ENCODE measurements at places on chromosomes 3 and 15. TPM values are rescaled to one million over a fixed set of nuclear protein-coding genes. Genes with fewer than 3 reads are reported as not detected.

DNA sequence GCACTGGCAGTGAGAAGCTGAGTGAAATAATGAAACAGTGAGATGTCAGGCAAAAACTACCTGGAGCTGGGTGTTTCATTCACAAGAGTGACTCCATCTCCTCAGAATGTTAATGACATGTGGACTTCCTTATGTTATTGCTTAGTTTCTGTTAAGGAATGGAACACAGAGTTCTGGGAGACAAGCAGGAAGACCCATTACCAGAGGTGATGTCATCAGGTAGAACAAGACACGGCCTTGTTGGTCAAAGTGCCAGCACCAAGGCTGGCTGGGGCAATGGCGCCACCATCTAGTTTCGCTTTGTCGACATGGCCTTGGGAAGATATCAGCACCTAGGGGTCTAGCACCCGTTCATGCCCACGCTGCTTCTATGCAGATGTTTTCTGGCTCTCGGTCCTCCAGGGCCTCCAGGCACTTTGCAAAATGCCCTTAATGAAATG lies 252.2 kb downstream of the FAM43A start:
- no peak overlapping the region for H3K4me3 ChIP-seq
- no peak overlapping the region for H3K27ac ChIP-seq
- DNase-seq: no peak

DNA sequence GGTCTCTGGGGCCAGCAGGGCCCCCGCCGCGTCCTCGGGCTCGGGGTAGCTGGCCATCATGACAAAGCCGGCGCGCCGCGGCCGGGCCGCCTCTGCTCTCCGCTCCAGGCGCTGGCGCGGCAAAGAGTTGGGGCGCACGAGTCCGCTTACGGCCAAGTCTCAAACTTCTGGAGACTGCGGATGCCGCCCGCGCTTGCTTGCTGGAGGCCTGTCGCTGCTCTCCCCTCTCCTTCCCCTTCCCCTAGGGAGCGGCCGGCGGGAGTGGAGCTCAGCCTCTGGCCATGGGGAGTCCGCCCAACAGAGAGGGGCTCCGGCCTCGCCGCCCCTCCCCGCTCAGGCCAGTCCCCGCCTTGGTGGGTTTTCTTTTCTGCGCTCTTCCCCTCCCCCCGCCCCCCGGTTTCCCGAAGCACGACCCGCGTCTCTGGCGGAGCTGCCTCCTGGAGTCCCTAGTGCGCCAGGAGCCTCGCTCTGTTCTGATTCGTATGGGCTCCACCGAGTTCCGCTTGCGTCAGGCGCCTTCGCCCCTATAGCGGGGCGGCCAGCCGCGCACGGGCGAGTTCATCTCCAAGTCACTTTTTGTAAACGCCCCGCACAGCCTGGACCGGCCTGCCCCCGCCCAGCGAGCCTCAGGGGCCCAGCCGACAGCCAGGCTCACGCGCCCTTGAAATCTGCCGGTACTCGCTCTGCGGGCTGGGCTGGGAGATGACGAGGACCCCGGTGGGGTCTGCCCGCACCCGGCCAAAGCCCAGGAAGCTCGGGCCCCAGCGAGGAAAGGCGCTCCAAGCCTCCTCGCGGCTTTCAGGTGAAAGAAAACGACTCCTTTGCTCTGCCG lies at the start of the genes FOXL2 and FOXL2NB:
TSS of gene FOXL2 (minus strand) at position 475 of the 832 bp plus-strand sequence. CDS start at position 60, 415 bp downstream.
TSS of gene FOXL2NB (plus strand) at position 555 of the 832 bp plus-strand sequence. CDS start at position 703, 148 bp downstream.
- peaks cover 100% of the 10 kb centered on the region for H3K27me3 ChIP-seq
- no peaks in the 10 kb centered on the region for H3K36me3 ChIP-seq

DNA sequence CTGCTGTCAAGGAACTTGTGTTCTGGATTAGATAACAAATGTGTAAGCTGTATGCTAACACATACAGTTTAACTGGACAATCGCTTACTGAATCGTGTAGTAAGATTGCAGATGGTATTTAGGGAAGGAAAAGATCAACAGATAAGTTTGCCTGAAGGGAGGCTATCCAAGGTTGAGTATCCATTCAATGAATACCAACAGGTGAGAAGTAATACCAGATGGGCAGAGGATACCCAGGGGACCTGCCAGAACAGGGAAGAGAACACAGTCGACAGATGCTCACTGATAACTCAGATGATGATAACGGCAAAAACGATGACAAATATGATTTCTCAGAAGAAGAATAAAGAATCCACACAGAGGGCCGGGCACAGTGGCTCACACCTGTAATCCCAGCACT lies 3.2 kb upstream of the UACA start:
- no peaks in the 10 kb centered on the region for H3K36me3 ChIP-seq
- no peak overlapping the region for H3K27ac ChIP-seq
- H3K4me1 ChIP-seq: peaks cover 46% of the 10 kb centered on the region
- no peak overlapping the region for H3K4me3 ChIP-seq
- H3K27me3 ChIP-seq: no peaks in the 10 kb centered on the region

DNA sequence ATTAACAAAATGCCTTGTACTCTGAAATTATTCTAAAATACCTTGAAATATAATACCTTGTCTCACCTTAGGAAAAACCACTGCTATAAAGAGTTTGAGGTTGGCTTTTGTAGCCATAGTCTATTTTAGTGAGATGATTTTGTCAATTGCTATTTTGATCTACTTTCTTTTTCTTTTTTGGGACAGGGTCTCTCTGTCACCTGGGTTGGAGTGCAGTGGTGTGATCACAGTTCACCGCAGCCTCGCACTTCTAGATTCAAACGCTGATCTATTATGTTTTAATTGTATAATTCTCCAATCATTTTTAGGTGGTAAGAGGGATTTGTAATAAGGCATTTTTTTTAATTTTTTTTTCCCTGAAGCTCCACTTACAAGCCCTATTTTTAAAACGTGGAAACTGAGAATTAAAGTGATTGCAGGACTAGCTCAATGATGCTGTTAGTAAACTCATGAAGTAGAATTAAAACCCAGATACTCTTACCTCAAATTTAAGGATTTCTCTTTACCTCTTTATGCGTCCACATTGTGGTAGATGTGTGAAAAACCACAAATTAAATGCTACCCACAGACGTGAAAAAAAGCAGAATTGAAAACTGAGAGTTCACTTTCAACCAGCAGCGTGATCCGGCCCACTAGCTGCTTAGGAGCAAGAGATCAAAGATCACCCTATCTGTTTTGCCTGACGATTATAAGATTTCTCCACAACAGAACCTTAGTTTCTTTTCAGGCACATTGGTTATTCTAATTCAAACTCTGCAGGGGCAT lies 384.2 kb downstream of the CGGBP1 start:
- no peak overlapping the region for H3K4me3 ChIP-seq
- H3K36me3 ChIP-seq: no peaks in the 10 kb centered on the region
- no peak for DNase-seq
- H3K4me1 ChIP-seq: no peaks in the 10 kb centered on the region

GRCh38 chr3:87121856-87122255 lies 105.3 kb upstream of the CHMP2B start:
- no peaks in the 10 kb centered on the region for H3K27me3 ChIP-seq
- no peak for DNase-seq
- no peaks in the 10 kb centered on the region for H3K36me3 ChIP-seq
- no peak overlapping the region for H3K27ac ChIP-seq
- no peaks in the 10 kb centered on the region for H3K4me1 ChIP-seq
- H3K4me3 ChIP-seq: no peak overlapping the region

DNA sequence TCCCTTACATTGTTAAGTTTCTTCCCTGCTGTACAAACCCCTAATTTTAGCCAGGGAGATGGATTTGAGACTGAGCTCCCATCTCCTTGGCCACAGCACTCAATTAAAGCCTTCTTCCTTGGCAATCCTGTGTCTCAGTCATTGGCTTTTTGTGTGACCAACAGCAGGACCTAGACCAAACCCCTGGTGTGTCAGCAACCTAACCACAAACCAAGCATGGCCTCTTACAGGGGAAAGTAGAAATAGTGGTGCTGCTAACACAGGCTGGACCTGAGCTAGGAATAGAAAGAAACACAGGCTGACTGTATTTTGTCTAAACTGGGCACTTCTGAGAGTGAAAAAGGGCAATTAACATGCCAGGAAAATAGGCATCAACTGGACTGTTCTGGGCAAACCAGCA lies 37.9 kb downstream of the PPCDC start:
- H3K4me1 ChIP-seq: peaks cover 13% of the 10 kb centered on the region
- no peaks in the 10 kb centered on the region for H3K27me3 ChIP-seq
- H3K36me3 ChIP-seq: no peaks in the 10 kb centered on the region
- DNase-seq: no peak

GRCh38 chr15:58260205-58260724 lies 122.1 kb downstream of the AQP9 start:
- H3K36me3 ChIP-seq: no peaks in the 10 kb centered on the region
- DNase-seq: no peak
- H3K4me1 ChIP-seq: no peaks in the 10 kb centered on the region
- H3K27me3 ChIP-seq: no peaks in the 10 kb centered on the region
- no peak overlapping the region for H3K4me3 ChIP-seq
- H3K27ac ChIP-seq: no peak overlapping the region

DNA sequence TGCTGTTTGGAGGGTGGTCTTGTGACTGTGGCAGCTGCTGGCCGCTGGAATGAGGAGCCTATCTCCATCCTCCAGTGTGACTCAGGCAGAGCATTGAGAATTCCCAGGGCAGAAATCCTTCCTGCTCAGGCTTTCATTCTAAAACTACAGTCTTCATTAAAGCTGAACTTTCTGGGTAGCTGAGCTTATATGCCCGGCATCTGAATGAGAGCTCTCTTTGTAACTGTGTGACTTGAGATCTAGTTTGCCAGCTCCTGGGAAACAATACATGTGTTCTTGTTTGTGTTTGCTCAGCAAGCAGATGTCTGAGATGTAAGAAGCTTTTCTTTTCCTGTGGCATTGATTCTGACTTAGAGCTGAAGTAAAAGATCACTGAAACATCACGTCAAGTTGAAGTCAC lies 22.4 kb downstream of the RLBP1 start:
- H3K4me1 ChIP-seq: peaks cover 23% of the 10 kb centered on the region
- H3K27ac ChIP-seq: no peak overlapping the region
- DNase-seq: no peak
- no peaks in the 10 kb centered on the region for H3K27me3 ChIP-seq
- no peak overlapping the region for H3K4me3 ChIP-seq

DNA sequence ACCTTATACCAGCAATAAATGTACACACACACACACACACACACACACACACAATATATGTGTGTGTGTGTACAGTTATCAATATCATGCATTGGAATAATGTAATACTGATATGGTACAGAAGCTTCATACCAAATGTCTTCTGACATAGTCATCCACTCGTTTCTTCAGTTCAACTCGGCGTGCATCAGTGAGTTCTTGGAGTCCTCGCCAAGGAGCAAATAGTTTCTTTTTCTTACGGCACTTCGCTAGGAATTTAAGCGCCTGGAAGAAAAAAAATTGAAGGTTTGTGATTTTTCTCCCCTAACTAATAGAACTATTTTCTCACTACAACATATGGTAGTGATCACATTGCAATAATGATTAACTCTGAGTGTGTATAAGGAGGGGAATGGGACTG lies 32.1 kb upstream of the GOLGB1 start:
- H3K36me3 ChIP-seq: peaks cover 25% of the 10 kb centered on the region
- no peaks in the 10 kb centered on the region for H3K27me3 ChIP-seq
- H3K4me1 ChIP-seq: no peaks in the 10 kb centered on the region
- no peak for DNase-seq
- no peak overlapping the region for H3K27ac ChIP-seq

DNA sequence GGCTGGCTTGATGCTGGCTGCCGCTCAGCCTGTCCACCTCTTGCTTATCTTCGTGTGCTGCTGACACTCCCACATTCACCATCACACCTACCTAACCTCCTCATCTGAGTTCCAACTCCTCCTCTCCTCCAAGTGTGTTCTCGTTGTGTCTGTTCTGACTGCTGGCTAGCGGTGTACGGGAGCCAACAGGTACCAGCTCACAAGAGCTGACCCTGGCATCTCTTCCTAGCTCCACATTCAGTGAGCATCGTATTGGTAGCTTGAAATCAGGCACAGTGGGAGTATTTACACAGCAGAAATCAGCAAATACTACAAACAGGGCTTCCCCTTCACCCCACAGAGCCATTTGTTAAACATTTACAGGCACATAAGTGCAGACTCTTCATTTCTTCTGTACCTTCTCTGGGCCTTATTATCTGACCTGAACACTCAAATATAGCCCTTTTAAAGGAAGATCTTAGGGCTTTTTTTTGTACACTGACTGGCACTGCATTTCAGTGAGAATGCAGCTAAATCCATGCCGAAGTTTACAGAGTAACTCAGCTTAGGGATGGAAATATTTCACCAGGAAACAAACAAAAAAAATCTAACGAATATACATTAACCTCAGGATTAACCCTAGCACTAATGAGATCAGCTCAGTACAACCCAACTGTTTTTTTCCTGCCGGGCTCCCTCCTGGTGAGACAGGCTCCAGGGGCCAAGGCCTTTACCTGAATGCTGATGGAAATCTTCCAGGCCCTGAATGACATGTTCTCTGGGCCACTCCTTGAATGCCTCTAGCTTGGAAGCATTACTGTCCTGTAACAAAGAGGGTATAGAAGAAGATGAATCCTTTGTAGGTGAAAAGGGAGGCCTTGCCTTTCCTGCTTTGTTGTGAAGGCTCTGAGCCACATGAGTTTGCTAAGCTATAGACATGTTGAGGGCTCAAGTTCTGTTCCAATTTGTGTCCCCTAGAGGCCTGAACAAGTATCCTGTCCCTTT lies 150.5 kb upstream of the LPP start:
- H3K36me3 ChIP-seq: no peaks in the 10 kb centered on the region
- no peak overlapping the region for H3K4me3 ChIP-seq
- no peak overlapping the region for H3K27ac ChIP-seq
- H3K4me1 ChIP-seq: no peaks in the 10 kb centered on the region

DNA sequence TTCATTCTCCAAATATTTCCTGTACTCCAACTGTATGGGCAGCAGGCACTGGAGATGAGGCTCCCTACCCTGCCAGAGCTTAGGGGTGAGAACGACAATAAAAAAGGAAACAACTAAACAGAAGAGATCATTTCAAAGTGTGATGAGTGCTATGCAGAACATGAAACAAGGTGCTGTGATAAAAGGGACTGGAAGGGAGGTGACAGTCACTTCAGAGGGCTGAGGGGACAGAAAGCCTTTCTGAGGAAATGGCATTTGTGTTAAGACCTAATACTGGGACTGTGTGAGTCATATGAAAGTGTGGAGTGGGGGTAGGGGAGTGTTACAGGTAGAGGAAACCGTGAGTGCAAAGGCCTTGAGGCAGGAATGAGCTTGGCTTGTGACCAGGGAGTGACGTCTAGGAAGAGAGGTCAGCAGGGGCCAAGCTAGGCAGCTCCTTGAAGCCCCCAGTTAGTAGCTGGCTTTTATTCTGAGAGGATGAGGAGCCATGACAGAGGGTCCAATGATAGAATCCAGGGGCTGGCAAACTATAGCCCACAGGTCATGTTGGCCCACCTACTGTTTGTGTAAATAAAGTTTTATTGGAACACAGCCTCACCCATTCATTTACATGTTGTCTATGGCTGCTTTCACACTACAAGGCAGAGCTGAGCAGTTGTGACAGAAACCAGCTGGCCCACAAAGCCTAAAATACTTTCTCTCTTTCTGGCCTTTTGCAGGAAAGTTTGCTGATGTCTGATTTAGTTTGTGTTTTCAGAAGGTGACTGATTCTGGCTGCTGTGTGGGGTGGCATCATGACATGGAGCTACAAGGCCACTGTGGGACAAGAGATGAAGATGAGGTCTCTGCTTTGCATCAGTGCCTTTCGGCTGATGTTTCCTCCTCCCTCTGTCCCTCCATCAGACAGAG lies 56.6 kb downstream of the LSM3 start:
- no peak overlapping the region for H3K4me3 ChIP-seq
- H3K36me3 ChIP-seq: no peaks in the 10 kb centered on the region
- DNase-seq: no peak
- H3K4me1 ChIP-seq: peaks cover 31% of the 10 kb centered on the region
- H3K27me3 ChIP-seq: peaks cover 13% of the 10 kb centered on the region

GRCh38 chr3:535566-536416 lies 339.2 kb downstream of the CHL1 start:
- H3K27me3 ChIP-seq: no peaks in the 10 kb centered on the region
- no peak overlapping the region for H3K27ac ChIP-seq
- H3K4me3 ChIP-seq: peak overlapping the region; percentile 21
- DNase-seq: peak; percentile 45

Gene SLC15A2
- not detected for polyA plus RNA-seq

Gene COL6A5
- polyA plus RNA-seq: not detected

Gene PLSCR5
- 6.8 TPM for polyA plus RNA-seq

Measured in cardiac muscle cell (in vitro differentiated cells and primary cell).